Activated CD4-positive, alpha-beta T cell treated with anti-CD3 and anti-CD28 coated beads, Interleukin-2, amount 10 ng/mL, durations not matched to agents 7 days and 5 days (primary cell): ENCODE measurements at places on chromosomes 7 and 10.

- no peak for DNase-seq
These were observed 81.8 kb downstream of the NPSR1 start for GRCh38 chr7:34739651-34740300.

- DNase-seq: no peak
These were observed 9.7 kb upstream of the BICC1 start for GRCh38 chr10:58502956-58503355.

GRCh38 chr10:122112021-122112616 lies 123.2 kb downstream of the TACC2 start:
- no peak for DNase-seq

DNA sequence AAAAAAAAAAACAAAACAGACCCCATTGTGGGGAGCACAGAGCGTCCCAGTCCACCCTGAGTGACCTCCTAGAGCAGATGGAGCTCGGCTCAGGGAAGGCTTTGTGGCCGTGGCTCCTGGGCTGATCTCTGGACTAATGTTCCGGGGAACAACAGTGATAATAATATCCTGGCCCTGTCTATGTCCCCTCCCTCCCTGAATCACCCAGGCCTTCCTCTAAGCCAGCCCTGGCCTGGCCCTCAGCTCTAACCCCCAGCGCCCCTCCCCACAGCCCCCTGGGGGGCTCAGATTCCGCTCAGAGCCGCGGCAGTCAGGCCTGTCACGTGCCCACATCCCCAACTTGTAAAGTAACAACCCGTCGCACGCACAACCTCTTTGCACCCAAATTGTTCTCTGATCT lies 48.3 kb downstream of the MICALL2 start:
- no peak for DNase-seq

GRCh38 chr7:110507832-110508231 lies 583.1 kb upstream of the LRRN3 start:
- DNase-seq: no peak

- no peak for DNase-seq
These were observed 81.9 kb downstream of the RAMP3 start for GRCh38 chr7:45239486-45239885.

GRCh38 chr7:254337-255037 lies 35.5 kb upstream of the FOXL3 start:
- DNase-seq: no peak

DNA sequence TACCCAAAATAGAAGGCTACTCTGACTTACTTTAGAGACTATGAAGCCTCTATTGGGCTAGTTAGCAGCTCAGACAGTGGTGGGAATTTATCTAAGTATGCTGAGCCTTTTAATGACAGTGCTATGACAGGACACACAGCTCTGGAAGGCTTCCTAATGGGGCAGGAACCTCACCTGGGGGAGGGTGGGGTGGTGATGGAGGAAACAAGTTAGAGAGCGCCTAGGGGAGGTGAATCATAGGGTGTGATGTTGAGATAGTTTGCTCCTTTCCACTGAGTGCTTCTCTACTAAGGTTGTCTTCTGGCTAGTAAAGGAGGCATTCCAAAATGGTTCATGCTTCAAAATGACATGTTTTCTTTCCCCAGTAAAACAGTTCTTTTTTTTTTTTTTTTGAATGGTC lies 42.1 kb downstream of the PPP1R9A start:
- DNase-seq: no peak

GRCh38 chr10:75195035-75195763 lies 15.4 kb upstream of the VDAC2 start:
- DNase-seq: no peak

GRCh38 chr10:48604991-48605508 lies at the start of gene ARHGAP22:
ARHGAP22 (minus strand) TSS chr10:48605073; CDS start chr10:48604796, 277 bp downstream.
- DNase-seq: no peak

DNA sequence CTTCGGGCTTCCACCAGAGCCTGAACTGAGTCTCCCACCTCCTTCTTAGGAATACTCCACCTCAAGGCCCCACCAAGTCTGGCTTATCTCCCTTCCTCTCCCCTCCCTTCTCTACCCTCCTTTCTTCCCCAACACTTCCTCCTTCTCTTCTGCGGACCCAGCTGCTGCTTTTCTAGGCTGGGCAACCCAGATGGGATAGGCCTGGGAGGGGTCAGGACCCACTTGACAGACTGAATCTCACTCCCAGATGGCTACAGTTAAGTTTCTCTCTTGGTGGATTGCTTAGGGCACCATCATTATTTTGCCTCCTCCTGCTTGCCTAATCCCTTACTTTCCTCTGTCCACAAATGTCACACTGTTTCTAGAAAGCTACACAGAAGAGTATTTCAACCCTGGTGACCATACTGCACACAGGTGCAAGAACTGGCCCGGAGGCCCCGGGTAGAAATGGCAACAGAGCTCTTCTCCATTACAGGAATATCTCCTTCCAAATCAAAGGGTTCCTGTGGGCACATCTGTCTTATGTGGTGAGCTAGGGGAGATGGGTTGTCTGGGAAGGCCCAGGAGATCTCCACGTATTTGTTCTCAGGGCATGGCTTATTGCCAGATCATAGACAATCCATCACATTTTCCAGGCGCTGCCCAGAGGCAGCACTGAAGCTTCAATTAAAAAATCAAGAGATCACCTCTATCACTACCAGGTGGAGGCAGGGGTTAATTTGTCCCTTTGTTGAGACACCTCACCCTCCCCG lies 5.1 kb upstream of the HOXA11 start:
- DNase-seq: no peak

- no peak for DNase-seq
These were observed 145.1 kb downstream of the C1GALT1 start for GRCh38 chr7:7327423-7327822.

- no peak for DNase-seq
These were observed 52.6 kb downstream of the HSPA12A start for GRCh38 chr10:116689744-116690143.

DNA sequence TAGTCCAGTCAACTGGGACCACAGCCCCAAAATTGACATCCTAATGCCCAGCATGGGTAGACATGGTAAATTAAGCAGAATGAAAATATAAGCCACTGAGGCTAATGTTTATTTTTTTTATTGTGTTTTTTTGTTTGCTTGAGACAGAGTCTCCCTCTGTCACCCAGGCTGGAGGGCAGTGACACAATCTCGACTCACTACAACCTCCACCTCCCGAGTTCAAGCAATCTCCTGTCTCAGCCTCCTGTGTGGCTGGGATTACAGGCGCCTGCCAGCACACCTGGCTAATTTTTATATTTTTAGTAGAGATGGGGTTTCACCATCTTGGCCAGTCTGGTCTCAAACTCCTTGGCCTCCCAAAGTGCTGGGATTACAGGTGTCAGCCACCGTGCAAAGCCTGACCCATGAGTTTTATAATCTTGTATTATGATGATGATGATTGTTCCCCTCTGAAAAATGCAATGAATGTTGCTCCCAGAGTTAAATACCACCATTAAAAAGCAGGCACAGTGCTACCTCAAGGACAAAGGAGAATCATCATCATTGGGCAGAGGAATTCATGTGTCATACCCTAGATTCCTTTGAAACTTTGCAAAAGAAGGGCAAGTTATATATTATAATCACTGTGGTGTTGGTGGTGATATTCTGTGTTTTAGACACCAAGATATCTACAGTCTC lies 228.0 kb downstream of the PARD3 start:
- no peak for DNase-seq

- no peak for DNase-seq
These were observed 248.3 kb downstream of the PHF14 start for GRCh38 chr7:11221984-11222383.

- no peak for DNase-seq
These were observed 24.0 kb downstream of the ELFN1 start for GRCh38 chr7:1693991-1694524.

- peak; percentile 14 for DNase-seq
These were observed 17.6 kb upstream of the EXOC6 start for GRCh38 chr10:92830478-92831389.

DNA sequence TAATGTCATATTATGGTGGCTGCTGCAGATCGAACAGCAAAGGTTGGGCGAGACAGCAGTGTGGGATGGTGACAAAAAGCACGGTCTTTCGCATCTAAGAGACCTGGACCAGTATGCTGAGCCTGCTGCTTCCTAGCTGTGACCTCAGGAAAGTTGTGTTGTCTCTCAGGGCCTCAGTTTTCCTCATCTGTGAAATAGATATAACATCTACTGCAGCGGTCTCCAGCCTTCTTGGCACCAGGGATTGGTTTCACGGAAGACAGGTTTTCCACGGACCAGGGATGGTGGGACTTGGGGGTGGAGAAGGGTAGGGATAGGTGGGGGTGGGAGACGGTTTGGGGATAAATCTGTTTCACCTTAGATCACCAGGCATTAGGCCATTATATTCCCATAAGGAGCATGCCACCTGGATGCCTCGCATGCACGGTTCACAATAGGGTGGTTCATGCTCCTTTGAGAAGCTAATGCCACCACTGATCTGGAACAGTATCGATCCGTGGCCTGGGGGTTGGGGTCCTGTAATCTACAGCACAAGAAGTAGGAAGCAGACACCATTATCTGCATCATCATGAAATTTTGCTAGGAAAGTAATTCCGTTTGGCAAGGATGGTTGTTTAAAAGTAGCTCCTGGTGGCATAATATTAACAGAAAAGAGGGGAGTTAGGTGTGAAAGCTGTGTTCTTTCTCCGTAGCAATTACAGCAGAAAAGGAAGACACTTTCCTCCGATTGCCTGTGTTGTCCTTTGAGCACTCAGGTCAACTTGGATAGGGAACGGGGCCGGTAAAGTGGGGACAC lies 10.8 kb downstream of the KLF6 start:
- DNase-seq: no peak

- no peak for DNase-seq
These were observed 444.1 kb downstream of the NRG3 start for GRCh38 chr10:82319074-82319473.

- no peak for DNase-seq
These were observed 191.0 kb downstream of the ZEB1 start for GRCh38 chr10:31509989-31510388.

DNA sequence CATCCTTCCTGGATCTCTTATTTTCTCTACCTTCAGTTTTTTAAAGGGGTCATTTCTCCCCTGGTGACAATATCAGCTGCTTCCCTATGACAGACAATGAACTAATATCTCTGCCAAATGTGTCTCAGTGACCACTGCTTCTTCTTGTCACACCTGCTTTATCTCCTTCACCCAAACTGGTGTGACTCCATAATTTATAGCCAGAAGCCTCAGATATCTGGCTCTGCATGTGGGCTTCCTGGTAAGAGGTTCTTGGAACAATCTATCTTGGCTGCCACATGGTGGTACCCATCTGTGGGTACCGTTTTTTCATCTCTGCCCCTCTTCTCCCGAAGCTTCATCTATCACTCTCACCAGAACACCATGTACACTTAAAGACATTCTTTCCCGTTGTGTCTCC lies 37.0 kb downstream of the CPVL start:
- no peak for DNase-seq

- DNase-seq: no peak
These were observed 80.5 kb downstream of the CCNY start for GRCh38 chr10:35416619-35417312.

DNA sequence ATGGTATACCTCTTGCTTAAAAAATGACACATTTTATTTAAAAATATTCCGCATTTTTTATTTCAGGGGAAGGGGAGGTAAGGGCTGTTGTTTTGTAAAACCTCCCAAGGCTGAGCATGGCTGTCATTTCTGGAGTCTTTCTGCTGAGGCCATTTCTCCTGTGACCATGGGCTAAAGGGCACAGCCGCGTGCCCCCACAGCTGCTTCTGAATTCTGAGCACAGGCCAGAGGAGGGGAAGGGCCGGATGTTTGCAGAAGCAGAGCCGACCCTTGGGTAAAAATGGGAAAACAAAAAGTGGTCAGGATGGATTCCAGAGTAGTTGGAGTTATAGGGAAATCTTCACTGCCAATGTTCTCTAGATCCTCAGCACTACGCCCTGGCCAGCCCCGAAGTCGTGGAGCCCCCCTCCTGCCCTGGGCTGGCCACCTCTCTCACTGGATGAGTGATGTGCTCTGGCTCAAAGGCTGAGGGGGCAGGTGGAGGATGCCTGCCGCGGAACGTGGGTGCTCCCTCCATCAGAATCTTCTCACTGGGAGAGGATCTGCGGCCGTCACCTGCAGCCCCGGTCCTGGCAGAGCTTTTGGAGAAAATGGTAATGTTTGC lies 131.3 kb upstream of the ZEB1 start:
- no peak for DNase-seq

DNA sequence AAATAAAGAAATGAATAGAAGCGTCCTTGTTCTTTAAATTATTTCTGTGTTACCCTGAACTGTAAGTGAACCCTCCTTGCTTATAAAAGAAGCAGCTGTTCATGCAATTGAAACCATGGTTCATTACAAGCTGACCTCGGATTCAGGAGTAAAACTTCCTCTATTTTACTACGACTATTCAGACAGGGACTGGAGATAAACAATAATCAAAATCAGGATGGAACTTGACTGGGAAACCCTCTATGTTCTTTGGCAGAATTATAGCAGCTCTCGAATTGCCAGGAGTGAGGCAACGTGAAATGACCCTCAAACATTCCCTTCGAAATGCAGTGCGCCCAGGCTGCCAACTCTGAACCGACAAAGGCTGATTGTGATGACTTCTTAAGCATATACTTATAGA lies 172.1 kb downstream of the CYP26A1 start:
- DNase-seq: no peak

- DNase-seq: no peak
These were observed 1021.3 kb downstream of the XPNPEP1 start for GRCh38 chr10:108901781-108902618.

DNA sequence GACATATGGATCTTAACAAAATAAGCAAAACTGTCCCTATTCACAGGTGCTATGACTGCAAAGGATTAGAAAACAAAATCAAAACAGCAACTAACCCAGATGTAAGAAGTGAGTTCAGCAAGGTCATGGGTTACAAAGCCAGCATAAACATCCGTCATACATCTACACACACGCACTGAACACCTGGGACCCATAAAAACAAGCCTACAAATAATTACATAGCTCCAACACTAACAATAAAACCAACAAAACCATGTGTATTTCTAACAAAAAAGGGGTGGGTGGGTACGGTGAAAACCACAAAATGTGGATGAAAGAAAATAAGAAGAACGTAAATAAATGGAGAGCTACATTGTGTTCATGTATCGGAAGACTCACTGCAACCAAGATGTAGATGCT lies 256.8 kb downstream of the ELFN1 start:
- DNase-seq: no peak

- DNase-seq: no peak
These were observed 38.0 kb upstream of the ACSL5 start for GRCh38 chr10:112335868-112336265.

GRCh38 chr7:152478140-152478539 lies 42.3 kb upstream of the KMT2C start:
- DNase-seq: no peak

GRCh38 chr7:140142031-140142430 lies 34.8 kb downstream of the KDM7A start:
- no peak for DNase-seq

GRCh38 chr10:32489901-32490300 lies 44.0 kb downstream of the CCDC7 start:
- no peak for DNase-seq
